Eye (tissue), 1 donor: ENCODE measurements at places on chromosomes 3 and 15.
A peak's percentile ranks its signal among the peaks of the same experiment; 100 is the strongest.

- DNase-seq: no peak
Measured at GRCh38 chr3:187166750-187167149, 27.5 kb upstream of the RPL39L start.

- peak; percentile 92 for DNase-seq
Measured at GRCh38 chr15:89556413-89557262, 18.6 kb upstream of the TICRR start.

DNA sequence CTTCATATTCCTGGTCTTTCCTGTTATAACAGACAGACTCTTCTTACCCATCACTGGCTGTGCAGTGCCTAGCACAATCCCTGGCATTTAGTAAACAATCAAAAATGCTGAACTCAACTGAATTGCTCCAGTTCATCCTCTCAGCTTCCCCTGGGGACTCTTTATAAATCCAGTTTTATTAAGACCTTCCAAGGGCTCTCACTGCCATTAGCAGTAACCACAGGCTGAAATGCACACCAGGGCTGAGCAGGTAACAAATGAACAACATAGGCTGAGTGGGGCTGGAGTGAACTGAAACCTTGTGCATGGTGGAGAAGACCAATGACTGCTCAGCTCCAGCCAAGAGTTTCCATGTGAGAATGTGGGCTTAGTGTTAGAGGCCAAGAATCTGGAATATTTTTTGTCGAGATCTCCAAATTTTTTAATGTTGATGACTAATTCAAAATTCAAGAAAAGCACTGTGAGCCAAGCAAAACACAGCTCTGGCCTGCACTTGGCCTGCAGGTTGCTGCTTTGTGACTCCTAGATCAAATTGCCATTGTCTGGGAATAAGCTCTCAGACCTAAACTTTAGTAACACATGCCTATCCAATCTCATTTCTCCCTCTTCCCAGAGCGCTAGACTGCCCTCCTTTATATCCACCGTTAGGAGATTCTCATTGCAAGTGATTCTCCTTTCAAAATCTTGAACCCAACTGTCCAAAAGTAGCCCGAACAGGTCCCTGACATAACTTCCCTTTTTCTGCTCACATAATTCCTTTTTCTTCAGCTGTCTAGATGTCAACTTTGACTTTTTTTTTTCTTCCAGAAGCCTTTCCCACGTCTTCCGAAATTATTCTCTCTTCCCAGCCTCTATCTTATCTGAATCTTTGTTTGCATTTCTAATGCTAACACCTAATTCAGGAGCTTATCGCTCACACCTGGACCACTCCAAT lies 7.4 kb downstream of the SQOR start:
- DNase-seq: no peak

DNA sequence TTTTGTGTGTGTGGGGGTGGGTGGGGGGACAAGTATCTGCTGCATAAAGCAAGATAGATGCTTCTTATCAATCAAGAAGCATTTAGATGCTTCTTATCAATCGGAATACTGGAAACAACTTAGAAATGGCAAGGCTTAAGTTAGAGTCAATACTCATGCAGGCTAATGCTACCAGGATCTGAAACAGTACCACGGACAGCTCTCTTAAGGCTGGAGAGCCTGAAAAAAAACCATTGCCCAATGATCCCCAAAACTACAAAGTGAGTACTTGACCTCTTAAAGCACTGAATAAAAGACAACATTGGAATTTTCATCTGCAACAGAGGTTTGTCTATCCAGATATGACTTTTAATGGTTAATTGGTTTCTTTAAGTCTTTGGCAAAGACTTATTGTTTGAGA lies 262.3 kb downstream of the GAP43 start:
- no peak for DNase-seq

GRCh38 chr3:66242788-66243464 lies 22.1 kb downstream of the SLC25A26 start:
- no peak for DNase-seq

DNA sequence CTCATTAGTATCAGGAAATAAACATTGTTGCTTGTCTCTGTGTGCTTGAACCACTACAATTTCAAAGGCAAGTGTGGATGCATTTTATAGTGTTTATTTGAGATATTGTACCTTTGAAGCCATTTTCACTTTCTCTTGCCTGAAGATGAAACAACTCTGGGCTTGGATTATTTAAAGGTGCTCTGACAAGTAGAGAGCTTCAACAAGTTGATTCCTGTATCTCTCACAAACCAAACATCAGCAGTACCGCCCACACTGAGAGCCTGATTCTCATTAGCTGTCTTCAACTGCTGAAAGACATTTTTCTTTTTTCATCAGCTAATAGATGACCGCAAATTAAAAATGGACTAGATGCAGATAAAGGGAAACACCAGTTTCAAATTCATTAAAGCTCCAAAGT lies 806 bp upstream of the CERS3 start:
- DNase-seq: no peak

- DNase-seq: peak; percentile 28
Measured at GRCh38 chr3:64501298-64501906, 186.4 kb downstream of the ADAMTS9 start.

DNA sequence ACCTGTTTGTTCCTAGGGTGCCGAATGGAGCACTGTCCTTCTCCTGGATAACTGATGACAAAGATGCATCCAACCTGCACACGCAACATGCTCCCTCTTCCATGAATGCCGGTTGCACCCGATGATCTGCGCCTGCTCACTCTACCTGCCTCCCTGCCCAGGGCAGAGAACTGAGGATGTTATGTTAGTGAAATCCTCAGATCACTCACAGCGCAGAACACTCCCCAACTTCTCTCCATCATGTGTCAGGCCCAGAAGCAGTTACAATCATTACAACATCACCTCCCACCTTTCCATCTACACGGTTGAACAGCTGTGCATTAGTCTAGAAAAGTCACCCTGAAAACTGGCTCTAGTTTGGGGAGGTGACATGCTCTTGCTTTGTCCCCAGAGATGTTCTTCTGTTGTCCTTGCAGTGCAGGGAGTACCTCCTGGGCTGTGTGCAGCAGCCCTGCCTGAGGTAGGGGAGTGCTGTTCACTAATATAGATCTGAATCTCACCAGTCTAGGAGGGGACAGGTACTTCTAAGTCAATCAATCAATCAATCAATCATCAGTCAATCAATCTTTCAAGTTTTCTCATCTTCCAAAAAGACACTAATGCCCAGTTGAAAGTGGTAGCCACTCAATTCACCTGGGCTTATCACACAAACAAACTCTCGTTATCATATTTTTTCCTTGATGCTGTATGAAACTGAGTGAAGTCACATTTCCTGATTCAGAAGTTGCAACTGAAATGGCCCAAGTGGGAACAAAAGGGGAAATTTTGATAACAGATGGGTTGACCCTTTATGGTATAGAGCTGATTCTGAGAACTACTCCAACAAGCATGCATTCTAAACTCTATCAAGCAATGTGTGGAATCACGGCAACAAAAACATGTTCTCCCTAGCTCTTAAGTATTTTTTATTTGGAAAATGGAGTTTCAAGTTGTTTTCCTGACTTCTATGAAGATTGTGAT lies 15.4 kb upstream of the ISLR start:
- no peak for DNase-seq

- no peak for DNase-seq
Measured at GRCh38 chr3:177827511-177828207, 630.4 kb upstream of the TBL1XR1 start.

DNA sequence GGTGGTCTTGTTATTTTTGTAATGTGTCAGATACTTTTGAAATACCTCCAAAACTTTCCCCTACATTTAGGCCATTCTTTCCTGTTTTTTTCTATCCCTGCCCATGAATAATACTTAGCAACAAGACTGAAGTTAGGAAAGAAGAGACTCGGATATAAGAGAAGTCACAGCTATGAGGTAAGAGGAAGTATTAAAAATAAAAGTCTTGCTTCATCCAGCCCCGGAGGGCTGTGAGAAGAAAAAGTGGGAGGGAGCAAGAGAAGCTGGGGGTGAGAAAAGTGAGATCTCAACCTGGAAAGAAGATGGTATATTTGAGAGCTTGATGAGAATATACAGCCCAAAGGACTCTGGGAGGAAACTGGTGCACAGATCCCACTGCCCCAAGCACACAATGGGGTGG lies 213.5 kb upstream of the CDIN1 start:
- no peak for DNase-seq

- DNase-seq: no peak
Measured at GRCh38 chr3:46851364-46852333, 11.6 kb downstream of the MYL3 start.

GRCh38 chr3:160448845-160449635 lies 546 bp downstream of the TRIM59 start:
- DNase-seq: no peak

GRCh38 chr3:131526801-131527347 lies 24.1 kb upstream of the MRPL3 start:
- peak; percentile 90 for DNase-seq

- DNase-seq: no peak
Measured at GRCh38 chr3:42421818-42422796, 11.7 kb upstream of the LYZL4 start.

GRCh38 chr15:40340740-40341400 lies at the start of gene CCDC9B:
Gene CCDC9B (minus strand): TSS chr15:40340939. CDS start chr15:40340819, 120 bp downstream.
- DNase-seq: peak; percentile 80

DNA sequence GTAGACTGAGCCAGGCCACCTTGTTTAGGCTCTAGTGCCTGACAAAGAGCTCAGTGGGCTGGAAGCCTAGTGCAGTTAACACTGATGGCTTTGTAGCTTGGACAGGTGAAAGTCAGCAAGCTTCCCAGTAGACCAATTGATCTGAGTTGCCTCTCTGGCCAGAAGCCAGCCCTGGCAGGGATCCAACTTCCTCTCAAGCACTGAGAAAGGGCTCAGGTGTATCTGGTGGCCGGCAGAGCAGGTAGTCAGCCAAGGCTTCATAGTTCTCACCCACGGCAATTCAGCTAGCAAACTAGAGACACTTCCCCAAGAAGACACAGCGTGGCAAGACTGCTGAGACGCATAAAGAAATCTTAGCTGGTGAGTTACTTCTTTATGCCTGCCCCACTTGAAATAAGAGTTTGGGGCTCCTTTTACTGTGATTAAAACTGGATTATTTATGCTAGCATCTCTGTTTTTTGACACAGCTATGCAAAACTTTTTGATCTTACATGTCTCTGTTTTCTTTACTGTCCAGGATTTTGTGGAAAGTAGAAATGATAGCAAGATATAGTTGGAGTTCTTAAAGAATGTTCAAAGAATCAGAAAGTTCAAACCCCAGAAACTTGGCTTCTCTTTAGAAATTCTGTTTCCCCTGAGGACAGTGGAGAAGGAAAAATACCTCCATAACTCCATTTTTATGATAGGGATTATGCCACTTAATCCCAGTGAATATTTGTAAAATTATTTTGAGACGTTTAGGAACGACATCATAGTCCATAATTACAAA lies 8.4 kb upstream of the CA12 start:
- no peak for DNase-seq

DNA sequence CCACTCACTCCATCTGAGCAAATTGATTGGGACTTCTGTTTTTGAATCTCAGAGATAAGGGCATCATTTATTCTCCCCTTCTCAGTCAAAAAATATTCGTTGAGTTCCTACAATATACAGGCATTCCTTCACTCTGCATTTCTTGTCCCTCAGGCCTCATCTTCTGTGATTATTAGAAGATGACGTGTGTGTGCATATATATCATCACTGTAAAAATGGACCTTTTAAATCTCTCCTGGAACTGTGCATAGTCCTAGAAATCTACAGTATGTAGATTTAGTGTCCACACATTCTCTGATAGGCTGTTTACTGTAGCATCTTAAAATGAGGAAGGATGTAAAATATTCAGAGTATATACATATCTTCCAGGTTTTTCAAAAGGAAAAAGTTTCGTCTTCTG lies 43.2 kb upstream of the PLXNA1 start:
- no peak for DNase-seq

DNA sequence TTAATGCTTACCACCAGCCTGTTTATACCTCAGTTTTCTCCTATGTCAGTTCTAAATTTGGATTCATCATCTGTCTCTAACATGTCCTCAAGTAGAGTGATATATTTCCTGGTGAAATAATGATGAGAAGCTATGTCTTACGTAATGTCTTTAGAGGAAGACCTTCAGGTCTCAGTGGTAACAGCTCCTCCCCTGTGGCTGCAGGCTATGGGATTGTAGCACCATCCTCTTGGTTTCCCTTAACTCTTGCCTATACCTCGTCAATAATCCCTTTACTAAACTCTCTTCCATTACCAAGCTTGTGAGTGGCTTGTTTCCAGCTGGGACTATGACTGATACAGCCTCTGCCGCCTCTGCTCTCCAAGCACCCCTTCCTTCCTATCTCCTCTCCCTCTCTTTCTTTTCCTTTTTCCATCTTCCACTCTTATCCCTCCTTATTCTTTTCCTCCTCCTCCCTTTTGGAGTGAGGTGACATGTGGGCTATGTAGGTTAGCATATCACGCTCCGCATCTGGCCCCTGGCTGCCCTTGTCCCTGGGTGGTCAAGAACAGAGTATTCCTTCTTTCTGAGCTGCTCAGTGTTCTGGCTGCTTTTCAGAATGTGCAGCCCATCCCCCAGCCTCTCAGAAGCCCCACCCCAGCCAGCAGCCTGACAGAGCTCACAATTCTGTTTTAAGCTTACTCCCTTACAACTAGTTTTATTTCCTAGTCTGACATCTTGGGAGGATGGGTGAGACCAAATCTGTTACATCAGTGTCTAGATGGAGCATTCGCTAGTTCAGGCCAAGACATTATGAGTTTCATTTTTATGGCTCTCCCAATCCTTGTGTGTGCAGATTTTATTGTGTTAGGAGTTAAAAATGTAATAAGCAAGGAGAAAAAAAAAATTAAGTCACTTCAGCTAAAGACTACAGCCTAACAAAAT lies 75.0 kb upstream of the RNU6-1 start:
- DNase-seq: peak; percentile 89

GRCh38 chr15:93948726-93949125 lies 282.6 kb upstream of the MCTP2 start:
- DNase-seq: no peak

DNA sequence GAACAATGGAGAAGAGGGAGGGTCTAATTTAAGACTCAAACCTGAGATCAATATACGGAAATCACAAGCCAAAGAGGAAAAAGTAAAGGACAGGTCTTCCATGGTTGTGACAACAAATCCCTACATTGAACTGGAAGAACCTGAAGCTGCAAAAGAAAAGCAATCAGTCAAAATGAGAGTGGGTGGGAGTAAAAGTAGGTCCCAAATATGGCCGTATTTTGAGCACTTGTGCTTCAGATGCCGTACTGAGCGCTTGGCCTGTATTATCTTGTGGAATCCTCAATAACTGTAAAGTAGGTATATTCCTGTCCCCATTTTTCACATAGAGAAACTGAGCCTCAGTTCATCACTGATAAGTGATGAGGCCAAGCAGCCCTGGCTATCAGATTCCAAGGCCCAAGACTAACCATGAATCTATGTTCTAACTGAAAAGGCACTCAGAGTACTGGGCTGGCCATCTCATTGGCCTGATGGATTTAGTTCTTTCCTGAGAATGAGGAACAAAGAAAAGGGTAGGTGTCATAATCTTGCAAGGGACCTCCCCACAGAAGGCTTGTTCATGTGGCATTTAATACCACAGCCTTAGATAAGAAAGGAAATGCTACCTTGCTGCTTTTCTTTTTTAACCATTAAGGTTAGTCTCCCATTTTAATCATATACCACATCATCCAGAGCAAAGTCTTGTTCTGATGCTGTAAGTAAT lies 52.5 kb downstream of the LRRN1 start:
- DNase-seq: no peak
